ENCODE measurements at places on chromosomes 13 and 19.

GRCh38 chr13:113877149-113877990 is 13.5 kb upstream of the GAS6 start:
- DNase-seq = no peak

DNA sequence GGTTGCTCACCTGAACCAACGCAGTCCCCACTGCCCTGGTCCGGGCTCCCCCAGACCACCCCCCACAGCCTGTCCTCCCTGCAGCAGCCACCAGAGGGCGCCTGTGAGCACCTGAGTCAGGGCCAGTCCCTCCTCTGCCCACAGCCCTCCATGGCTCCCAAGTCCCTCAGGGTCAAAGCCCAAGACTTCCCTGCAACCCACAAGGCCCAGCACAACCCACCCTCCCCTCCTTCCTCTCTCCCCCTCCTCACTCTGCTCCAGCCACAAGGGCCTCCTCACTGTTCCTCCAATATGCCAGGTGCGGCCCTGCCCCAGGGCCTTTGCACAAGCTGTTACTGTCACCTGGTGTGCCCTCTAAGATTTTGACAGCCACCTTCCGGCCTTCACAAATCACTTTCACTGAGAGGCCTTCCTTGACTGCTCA is 10.9 kb downstream of the GNA15 start:
- DNase-seq = no peak

- no peak for DNase-seq
Measured at GRCh38 chr19:35099155-35099896, 16.3 kb upstream of the FXYD3 start.

DNA sequence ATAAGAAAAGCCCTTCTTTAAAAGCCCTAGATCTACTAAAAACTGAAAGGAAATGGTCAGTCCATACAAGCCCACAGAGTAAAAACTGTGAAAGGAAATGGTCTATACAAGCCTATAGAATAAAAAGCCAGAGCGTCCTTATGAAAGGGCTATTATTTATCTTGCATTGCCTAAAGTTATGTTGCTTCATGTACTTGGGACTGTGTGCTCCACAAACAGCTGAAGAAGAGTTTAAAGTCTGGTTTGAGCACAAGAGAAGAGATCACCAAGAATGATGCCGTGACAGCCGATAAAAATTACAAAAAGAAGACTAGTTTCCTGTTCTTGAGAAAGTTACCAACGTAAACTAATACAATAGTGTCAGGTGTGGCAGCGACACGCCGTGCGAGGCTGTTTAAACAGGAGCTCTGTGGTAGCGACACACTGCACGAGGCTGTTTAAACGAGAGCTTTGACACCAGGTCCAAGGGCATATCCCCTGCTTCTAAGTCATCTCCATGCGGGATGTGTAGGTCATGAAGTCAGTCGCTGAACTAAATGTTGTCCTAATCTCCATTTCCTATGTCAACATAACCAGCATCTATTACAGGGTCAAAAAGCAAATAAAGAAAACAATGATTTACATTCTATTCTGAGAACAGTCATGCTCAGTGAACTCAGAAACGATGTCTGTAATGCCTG is 24.9 kb downstream of the PCID2 start:
- no peak for DNase-seq

GRCh38 chr13:60152904-60153303 is 10.8 kb downstream of the DIAPH3 start:
- DNase-seq = no peak

DNA sequence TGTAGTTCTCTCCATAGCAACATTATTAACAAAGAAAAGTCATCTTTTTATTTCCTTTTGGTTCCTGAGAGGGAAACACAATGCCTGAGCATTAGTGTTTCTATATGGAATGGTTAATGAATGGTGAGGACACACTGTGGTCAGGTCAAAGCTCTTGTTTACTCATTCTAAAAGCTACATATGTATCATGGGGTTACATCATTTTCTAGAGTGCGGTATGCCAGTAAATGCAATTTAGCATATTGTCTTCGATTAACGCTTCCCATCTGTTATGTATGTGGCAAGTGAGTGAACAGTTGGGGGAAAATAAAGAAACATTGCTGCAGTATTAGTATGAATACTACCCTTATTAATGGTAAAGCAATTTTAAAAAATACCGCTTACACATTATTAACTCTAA is 1152.2 kb upstream of the SPRY2 start:
- no peak for DNase-seq

- DNase-seq = no peak
Measured at GRCh38 chr13:25166306-25166705, 5.8 kb downstream of the AMER2 start.

DNA sequence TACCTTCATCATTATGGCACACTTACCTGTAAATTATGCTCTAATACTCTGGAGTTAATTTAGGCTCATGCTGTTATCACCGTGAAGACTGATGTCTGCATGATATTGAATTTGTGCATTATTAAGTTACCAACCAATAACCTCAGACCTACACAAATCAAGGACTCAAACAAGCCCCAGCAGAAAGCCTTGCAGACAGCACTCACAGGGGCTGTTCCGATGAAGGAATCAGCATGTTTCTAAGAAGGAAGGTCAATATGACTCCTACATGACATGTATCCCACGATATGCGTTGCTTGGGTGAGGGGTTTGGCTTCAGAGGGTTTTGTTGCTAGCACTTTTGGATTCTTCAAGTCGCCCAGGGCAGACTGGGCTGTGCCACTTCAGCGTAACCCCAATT is 1071.2 kb upstream of the SLC10A2 start:
- no peak for DNase-seq

DNA sequence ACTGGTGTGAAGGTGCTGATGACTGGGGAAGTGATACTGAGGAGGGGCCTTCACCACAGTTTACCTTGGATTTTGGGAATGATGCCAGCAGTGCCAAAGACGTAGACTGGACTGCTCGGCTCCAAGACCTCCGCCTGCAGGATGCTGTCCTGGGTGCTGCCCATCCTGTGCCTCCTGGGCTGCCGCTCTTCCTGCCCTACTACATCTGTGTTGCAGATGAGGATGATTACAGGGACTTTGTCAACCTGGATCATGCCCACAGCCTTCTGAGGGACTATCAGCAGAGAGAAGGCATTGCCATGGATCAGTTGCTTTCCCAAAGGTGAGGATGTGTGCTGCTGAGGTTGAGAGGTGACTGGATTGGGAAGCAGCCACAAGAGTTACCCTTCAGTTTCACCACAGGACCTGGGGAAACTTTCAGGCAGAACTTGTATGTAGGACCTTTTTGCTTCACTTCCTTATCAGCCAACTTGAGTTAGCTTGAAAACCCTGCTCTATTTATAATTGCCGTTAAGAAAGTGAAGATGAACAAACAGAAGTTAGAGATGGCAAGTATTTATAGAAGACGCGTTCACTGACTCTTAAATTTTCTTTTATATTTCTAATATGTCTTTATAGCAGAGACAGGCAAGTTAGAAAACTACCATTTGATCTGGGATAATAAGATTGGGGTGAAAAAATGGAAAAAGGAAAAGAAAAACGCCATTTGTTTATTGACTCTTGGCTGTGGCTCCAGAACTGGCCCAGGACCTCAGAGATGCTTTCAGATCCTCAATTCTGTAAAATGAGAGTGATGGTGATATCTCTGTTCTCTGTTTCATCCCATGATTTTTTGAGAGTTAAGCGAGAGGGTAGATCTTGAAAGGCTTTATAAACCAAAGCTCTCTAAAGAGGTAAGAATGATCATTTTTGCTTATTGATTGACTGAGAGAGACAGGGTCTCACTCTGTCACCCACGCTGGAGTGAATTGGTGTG is 5.3 kb downstream of the PDCD2L start:
- no peak for DNase-seq

DNA sequence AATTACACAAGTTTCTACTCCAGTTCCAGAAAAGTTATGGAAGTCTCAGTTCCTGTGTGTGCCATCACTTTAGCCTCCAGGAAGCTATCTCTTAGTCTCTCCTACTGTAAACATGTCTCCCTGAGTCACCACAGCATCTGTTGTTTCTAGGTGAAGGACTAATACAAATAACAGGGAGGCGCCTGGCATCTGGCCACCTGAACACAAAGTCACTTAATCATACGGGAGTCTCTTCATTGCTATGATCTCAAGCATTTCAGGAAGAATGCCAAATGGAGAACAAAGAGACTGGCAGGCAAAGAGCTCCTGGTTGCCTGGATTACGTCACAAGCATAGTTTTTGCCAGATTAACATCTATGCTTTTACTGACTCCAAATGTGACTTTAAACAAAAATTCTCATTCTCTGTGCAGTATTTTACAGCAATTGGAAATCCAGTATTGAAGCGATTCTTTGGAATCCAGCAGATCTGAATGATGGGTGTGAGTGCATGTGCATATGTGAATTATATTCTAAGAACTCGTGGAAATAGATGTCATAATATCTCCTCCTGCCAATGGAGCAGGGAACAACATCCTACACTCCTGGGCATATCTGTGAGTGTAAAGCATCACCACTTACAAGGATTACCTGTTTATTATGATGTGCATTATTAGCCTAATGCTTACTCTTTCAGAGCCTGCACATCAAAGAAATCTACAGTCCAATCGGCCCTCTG is 572.8 kb downstream of the PCDH9 start:
- DNase-seq = peak; percentile 80

- DNase-seq = no peak
Measured at GRCh38 chr13:100917011-100917410, 242.4 kb upstream of the TMTC4 start.

DNA sequence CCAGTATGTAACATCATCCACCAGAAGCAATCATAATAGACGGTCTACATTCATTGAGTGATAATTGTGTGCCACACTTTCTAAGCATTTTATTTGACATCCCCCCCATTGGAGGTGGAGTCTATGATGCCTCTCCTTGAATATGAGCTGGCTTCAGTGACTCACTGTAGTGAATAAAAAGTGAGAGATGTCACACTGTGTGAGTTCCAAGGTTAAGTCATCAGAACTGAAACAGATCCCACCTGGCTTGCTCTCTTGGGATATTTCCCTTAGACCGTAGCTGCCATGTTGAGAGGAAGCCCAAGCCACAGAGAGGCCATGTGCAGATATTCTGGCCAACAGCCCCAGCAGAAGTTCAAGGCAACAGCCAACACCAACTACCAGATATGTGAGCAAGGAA is 12.6 kb downstream of the RTBDN start:
- DNase-seq = no peak

- DNase-seq = no peak
Measured at GRCh38 chr19:57816652-57817051, 1.9 kb upstream of the ZNF552 start.

DNA sequence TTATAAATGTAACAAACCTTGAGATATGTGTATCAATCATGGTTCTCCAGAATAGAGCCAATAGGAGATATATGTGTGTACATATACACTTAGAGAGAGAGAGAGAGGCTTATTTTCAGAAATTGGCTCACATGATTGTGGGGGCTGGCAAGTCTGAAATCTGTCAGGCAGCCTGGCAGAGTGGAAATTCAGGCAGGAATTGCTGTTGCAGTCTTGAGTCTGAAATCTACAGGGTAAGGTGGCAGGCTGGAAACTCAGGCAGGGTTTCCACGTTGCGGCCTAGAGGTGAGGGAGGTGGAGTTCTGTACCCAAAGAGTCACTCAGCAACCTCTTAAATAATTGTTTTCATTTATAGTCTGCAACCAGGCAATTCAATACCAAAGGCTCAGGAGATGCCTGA is 218.4 kb downstream of the B3GLCT start:
- DNase-seq = no peak

GRCh38 chr13:39037410-39037879 is 444 bp downstream of the PROSER1 start:
- no peak for DNase-seq

DNA sequence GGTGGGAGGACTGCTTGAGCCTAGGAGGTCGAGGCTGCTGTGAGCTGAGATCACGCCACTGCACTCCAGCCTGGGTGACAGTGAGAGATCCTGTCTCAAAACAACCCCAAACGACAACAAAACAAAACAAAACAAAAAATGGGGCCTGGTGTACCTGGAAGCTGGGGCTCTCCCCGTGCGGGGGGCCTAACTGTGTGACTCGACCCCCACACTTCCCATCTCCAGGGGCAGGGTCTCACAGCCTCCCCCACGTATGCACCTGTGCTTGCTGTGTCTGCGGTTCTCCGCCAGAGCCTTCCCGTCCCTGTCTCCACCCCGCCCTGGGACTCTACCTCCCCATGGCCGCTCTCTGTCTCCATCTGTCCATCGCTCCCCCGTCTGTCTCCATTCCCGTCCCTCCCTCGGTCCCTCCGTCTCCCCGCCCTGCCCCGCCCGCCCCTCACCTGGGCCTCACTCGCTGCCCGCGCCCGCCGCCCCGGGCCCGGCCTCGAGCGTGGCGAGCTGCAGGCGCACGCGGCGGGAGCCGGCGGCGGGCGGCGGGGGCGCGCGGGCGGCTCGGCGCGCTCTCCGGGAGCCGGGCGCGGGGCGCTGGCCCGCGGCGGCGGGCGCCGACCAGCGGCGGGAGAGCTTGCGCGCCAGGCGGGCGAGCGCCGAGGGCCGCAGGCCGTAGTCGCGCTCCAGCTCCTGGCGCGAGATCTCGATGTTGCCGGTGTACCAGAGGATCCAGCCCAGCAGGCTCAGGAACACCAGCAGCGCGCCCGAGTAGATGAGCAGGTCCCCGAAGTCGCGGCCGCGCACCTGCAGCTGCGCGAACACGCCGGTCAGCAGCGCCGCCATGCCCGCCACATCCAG is 587 bp downstream of the TMEM238 start:
- DNase-seq = peak; percentile 61

All from amniotic stem cell (primary cell).